ENCODE measurements at places on chromosomes 16 and 17.
A peak's percentile ranks its signal among the peaks of the same experiment; 100 is the strongest.

DNA sequence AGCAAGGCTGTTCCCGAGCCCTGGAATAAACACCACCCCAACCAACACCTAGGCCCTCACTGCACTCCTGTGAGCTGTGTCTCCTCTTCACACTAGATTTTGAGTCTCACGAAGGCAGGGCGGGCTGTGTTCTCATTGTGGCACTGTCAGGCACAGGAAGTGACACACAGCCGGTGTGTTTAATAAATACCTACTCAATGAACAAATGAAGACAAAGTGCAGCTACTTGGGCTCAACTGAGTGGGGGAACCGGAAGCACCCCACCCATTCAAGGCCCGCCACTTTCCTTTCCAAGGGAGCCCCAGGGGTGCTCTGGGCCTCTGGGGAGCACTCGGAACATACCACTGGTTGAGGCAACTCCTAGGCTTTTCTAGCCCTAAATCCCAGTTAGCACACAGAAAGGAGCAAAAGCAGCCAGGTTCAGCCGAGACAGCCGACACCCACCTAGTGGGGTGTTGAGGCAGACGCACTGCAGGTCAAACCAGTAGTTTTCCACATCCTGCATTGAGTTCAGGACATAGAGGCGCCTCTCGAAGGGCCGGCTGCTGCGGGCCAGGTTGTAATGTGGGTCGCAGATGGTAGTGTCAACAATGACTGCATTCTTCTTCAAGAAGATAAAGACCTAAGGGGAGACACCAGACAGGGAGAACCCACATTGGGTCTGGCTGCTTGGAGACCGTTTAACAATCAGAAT is 57.7 kb downstream of the GTF3C1 start:
- DNase-seq, result no peak

DNA sequence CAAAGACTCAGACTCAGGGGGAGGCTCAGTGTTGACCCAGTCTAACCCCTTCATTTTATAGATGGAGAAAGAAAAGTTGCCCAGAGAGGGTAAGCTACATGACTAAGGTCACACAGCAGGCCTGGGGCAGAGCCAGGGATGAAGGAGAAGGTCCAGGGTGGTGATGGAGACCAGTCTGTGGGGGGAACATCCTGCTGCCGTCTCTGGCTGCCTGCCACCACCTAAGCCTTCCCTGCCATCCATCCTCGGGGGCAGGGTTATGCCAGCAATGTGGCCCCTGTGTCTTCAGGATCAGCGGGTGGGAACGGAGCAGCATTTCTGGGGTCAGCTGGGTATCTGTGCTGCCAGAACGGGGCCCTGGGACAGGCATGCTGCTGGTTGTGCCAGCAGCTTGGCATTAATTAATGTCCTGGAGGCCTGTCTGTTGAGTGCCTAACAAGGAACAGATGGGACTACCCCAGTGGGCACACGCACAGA is 5.5 kb downstream of the DOK4 start:
- DNase-seq, result no peak

GRCh38 chr16:21659124-21659523 is 4.6 kb upstream of the OTOA start:
- DNase-seq, result no peak

DNA sequence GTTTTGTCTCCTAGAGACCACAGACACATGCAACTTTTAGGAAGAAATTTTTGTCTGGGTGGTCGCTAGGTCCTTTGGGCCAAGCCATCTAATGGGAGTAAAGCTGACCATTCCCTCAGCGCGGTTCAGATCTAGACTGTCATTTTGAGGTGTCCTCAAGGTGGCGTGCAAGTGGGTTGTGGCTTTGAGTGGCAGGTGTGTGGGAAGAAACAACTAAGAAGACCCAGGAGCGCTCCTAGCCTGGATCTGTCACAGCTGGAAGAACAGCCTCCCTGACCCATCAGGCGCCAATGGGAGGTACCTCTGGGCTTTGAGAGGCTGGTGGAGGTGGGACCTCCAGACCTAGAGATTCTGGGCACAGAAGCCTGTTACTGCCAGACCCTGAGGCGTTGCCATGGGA is 645.1 kb downstream of the KCNJ18 start:
- DNase-seq, result no peak

DNA sequence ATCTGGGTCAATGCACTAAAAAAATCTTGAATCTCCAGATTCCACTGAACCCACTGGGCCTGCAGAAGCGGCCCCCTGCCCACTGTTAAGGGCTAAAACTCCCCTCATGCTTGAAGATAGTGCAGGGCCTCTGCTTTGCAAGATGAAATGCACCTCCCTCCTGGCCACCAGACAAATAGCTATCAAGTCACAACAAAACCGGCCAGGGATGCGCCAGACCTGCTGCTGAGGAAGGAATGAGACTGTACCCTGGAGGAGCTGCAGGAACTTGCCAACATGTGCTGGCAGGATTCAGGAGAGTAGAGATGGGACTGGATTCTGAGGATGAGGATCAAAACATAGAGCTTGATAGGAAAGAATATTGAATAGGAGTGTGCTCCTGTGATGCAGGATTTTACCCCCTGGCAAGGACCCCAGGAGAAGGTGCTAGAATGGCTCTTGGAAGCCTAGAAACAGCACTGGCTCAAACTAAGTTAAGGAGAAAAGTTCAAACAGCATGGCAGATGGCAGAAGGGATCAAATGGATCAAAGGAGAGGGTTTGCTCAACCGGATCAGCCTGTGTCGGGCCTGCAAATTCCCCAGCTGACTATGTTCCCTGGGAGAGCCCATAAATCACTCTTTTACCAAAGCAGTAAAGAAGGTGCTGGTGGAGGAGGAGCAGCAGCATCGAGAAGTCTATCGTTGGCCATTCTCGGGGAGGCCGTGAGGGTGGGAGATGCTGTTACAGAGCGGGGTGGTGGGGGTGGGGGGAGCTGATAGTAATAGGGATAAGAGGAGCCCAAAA is 27.2 kb upstream of the XYLT2 start:
- DNase-seq, result no peak

- DNase-seq, result no peak
Measured at GRCh38 chr17:45170931-45171337, 9.3 kb downstream of the HEXIM2 start.

GRCh38 chr17:38587947-38588787 is 17.6 kb downstream of the SRCIN1 start:
- DNase-seq, result no peak

- DNase-seq, result no peak
Measured at GRCh38 chr17:65455154-65455971, 106.1 kb downstream of the AXIN2 start.

- no peak for DNase-seq
Measured at GRCh38 chr16:29310852-29311314, 95.6 kb downstream of the NPIPB11 start.

GRCh38 chr16:4693956-4694641 is 737 bp downstream of the NUDT16L1 start:
- peak; percentile 29 for DNase-seq

DNA sequence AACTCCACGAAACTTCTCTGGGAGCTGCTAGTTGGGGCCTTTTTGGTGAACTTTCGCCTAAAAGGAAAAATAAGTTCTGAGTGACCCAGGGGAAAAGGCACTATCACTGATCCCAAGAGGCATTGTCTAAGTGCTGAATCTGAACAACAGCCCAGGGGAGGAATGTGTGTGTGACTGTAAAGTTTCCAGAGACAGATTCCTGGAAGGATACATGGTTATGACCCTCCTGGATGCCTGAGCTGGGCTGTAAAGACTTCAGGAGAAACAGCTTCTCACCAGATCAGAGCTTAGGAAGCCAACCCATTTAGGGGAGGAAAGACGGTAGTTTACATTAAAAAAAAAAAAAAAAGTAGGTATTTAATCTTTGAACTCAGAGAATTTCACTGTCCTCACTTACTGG is 20.2 kb downstream of the HIGD1B start:
- no peak for DNase-seq

DNA sequence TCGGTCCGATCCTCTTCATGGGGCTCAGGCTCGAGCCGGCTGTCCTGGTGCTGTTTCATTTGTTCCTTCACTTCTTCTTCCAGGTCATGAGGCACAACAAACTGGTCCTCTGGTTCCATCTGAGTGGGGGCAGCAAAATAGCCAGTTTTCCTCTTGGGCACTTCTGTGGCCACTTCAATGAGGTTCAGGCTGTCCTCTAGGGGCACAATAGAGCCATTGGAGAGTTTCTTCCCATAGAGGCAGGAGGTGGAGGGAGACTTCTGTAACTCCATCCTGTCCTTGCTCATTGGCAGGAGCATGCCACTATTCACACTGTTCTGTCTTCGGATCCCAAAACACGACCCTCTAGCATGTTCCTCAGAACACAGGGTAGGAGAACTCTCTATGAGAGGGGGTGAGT is 22.9 kb downstream of the MARVELD3 start:
- DNase-seq, result no peak

- DNase-seq, result no peak
Measured at GRCh38 chr17:69060822-69061221, at the start of gene ABCA9. TSS of gene ABCA9 (minus strand) at chr17:69060927. CDS start at chr17:69051126, 9,801 bp downstream.

DNA sequence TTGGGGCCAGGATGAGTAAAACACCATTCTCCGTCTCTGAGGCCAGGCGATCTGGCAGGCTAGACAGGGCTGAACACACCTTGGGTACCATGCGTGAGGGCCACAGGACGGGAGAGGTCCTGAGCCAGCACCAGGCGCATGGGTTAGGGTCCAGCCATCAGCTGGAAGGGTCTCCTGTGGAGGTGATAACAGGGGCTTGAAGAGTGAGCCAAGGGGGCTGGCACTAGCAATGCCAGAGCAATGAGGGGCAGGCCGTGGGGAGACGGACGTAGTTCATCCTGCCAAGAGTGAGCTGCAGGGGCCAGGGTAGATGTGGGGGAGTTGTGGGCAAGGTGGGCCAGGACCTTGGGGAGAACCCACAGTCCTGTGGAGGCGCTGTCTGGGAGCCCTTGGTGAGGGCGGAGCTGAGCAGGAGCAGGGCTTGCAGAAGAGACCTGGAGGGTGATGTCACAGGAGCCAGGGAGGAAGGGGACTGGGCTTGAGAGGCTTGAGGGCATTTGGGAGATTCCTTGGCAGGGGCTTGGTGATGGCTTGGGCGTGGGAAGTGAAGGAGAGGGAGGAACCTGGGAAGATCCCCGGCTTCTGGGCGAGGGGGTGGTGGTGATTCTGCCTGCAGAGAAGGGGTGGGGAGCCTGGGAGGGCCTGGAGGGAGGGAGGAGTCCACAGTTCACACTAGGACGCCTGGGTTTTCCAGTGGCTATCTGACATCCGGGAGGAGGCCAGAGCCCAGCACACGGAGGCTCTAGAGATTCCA is 6.3 kb upstream of the NPTX1 start:
- DNase-seq, result no peak

DNA sequence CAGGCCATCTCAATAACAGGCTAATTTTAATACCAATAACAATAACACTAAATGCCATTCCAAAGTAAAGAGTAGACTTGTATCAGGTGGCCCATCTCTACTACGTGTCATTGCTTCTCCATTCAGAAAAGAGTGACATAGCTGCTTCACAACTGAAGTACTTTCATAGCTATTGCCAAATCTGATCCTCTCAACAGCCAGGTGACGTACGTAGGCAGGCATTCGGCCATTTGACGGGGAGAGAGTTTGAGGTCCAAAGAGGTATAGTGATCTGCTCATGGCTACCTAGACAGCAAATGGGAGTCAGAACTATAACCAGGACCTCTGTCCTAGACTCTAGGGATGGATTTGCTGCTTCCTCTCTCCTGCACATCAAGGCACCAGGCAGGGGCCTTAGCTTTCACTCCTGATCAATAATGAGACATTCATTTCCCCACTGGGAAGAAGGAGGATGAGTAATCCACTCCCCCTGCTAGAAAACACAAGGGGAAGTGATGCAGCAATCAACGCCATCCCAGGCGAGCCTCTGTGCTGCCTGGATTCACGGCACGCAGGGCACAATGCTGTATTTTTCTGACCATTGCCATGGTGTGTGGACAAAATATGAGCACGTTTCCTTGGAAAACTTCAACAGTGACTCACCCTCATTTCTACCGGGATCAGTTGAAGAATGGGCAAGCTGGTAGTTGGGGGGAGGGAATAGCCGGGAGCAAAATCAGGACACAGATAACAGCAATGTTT is 80.9 kb downstream of the SPACA3 start:
- DNase-seq, result no peak

- DNase-seq, result no peak
Measured at GRCh38 chr17:32117399-32117798, 24.9 kb upstream of the RHOT1 start.

DNA sequence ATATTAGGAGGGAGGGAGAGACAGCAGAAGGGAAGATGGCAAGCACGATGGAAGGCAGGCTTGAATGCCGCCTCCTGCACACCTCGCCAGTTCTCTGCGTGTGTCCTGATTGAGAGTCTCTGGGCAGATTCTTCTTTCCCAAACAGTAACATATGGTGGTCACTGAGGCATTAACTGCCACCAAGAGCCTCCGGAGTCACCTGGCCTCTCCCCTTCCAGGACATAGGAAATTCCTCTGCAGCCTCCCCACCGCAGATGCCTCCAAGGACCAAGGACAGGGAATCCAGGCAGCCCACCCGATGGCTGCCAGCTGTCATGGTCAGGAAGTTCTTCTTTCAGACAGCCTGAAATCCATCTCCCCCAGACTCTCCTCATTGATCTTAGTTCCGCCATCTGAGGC is 149.3 kb downstream of the ENGASE start:
- no peak for DNase-seq

- no peak for DNase-seq
Measured at GRCh38 chr17:68539548-68540467, 27.6 kb downstream of the PRKAR1A start.

- DNase-seq, result no peak
Measured at GRCh38 chr17:37475731-37476420, 13.8 kb upstream of the DUSP14 start.

- DNase-seq, result no peak
Measured at GRCh38 chr16:81558444-81559175, 114.0 kb downstream of the CMIP start.

DNA sequence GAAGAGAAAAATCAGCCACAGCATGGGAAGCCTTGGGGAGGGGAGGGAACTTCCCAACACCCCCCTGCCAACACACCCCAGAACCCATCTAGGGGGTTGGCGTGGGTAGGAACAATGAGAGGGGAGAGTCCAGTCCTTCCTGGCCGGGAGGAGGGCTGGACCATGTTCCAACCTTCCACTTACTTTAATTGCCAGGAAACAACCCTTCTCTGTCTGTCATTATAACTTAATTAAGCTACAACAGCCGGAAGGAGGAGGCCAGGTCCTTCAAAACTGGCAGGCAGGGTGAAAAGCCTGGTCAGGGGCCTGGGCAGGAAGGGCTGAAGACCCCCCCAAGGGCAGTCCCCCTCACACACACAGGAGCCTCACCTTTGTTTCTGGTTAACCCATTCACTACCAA is 447.0 kb downstream of the SOX9 start:
- DNase-seq, result no peak

GRCh38 chr16:19696961-19697360 is 21.1 kb downstream of the KNOP1 start:
- no peak for DNase-seq

- DNase-seq, result no peak
Measured at GRCh38 chr17:20063665-20064648, 54.8 kb downstream of the SPECC1 start.

GRCh38 chr16:16109453-16110110 is 113.7 kb downstream of the ABCC6 start:
- DNase-seq, result no peak

GRCh38 chr16:8923199-8923598 is 40.5 kb downstream of the USP7 start:
- no peak for DNase-seq

GRCh38 chr16:15897834-15898254 is 9.4 kb upstream of the CEP20 start:
- DNase-seq, result no peak

- peak; percentile 52 for DNase-seq
Measured at GRCh38 chr17:50425682-50426471, at the start of gene ACSF2. TSS of gene ACSF2 (plus strand) at chr17:50426218. CDS start at chr17:50426262, 44 bp downstream.

Measured in activated CD4-positive, alpha-beta T cell treated with anti-CD3 and anti-CD28 coated beads for 1 hour (primary cell).